Stimulated activated CD4-positive, alpha-beta T cell treated with anti-CD3 and anti-CD28 coated beads, TNF-alpha, amount 100 ng/mL, for 48 hours (primary cell): ENCODE measurements at places on chromosomes 16 and 17.

DNA sequence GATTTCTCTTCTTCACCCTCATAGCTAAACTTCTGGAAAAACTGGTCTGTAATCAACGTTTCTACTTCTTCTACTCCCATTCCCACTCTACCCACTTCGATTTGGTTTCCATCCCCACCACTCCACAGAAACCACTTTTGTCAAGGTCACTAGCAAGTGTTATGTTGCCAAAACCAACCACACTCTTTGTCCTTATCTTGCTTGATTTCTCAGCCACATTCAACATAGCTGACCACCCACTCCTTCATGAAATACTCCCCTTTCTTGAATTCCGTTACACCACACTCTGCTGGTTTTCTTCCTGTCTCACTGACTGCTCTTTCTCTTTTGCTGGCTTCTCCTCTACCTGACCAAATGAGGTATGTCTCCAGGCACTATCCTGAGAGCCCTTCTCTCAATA, 11.9 kb downstream of the IKZF3 start:
- no peak for DNase-seq

- no peak for DNase-seq
Observed at GRCh38 chr17:81112450-81112849, 52.9 kb upstream of the PVALEF start.

DNA sequence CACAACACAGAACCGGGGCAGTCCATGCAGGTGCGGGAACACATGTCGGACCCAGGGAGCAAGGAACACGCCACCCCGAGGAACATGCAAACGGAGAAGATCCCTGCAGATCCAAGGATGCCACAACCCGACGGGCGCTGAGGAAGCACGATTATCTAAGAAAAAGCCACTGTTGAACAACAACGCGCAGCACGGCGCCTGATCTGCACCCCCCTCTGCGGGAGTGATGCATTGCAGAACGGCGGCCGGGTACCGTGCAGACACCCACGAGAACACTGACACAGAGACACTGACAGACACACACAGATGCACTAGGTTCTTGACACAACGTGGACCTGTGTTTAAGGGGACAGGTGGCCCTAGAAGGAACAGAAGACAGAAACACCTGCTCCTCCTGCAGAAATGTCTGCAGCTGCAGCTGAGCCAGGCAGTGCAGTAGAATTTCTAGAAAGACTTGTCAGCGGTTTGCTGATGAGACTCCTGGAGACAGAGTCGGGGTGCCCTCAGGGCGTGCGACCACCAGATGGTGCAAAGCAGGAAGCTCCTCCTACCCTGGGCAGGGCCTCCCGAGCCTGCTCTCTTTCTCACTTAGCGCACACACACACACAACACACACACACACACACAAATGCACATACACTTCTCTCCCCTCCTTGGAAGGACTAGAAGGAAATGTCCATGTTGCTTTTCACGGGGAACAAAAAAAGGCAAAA, 7.5 kb downstream of the NPTX1 start:
- no peak for DNase-seq

DNA sequence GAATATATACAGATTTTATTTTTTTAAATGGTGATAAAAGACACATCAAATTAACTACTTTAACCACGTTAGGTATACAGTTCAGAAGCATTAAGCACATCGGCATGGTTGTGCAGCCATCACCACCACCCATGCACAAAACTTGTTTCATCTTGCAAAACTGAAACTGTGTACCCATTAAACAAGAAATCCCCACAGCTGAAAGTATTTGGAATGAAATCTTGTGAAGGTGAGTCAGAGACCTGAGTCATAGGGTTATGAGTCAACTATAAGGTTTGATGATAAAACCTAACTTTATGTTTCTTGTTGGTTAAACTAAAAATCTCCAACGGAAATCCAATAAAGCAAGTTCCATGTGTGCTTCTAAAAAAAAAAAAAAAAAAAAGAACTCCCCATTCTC, 561.6 kb upstream of the PSMD7 start:
- DNase-seq = no peak

- DNase-seq = no peak
Observed at GRCh38 chr17:81924557-81925532, 2.7 kb downstream of the MAFG start.

DNA sequence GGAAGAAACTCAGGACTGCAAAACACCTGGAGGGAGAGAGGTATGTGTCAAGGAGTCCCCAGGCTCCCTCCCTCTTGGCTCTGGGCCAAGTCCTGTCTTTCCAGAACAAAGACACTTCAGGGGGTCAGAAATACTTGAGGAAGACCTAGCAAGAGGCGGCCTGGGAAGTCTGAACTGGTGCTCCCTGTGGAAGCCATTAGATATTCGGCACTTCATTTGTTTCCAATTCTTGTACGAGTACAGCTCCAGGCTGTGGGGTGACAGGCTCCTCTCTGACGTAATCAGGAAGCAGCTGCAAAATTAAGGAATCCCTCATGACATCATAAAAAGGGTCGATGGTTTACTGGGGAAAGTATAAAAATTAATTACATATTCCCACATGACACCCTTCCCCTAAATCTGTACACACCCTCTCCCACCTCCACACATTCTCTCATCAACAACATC, 108.7 kb downstream of the SMG6 start:
- no peak for DNase-seq

DNA sequence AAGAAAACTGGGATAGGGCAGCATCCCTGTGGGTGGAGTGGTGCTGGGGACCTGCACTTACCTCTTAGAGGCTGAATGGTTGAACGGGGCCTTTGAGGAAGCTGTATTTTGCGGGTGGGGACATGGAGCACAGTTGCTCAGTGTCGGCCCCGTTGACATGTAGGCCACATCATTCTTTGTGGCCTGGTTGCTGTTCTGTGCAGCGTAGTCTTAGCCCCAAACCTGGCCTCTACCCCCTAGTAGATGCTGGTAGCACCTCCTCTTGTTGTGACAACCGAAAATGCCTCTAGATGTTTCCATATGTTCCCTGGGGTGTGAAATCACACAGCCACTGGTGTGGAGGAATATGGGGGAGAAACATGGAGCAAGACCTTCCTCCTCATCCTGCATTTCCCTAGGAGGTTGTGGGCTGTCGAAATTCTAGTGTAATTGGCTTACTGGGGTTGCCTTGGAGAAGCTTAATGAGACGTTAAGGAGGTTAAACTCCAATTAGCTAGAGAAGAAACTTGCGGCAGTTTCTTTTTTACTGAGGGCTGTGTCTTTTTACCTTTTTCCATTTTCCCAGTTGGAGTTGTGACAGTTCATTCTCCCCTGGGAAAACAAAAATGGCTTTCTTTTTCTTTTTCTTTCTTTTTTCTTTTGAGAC, 9.4 kb downstream of the ABCC1 start:
- DNase-seq = no peak

DNA sequence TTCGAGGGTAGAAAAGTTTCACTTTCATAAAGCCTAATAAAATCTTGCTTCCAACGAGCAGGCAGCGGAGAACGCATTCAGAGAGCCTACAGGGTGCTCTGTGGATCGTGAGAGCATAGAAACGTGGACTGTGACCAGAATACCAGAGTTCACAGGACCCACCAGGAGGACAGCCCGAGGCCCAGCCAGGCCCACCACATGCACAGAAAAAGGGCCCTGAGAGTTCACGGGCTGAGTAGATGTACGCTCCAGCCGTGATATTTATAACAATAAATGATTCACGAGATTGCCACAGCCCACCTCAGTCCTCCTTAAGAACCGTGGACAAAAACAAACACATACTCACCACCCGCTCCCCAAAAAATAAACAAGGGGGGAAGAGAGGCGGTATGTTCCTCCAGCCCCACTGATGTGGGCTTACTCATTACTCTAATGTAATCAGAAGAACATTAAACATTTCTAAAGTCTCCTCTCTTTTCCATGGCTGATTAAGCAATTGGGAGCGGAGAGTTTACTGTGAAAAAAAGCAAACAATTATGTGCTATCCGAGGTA, 207.2 kb downstream of the C16orf78 start:
- no peak for DNase-seq

DNA sequence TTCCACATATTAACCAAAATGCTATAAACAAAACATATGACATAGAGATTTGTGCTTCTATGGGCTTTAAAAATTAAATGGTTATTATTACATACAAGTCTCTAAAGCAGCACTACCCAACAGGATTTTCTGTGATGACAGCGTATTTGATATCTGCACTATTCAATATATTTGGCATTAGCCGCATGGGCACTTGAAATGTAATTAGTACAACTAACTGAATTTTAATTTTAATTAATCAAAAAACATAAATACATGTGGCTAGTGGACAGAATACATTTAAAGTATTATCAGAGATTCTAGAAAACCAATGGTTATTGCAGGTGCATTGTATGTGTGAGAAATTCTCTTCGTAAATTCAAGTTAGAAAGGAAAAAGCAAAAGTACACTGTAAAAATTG, 45.9 kb downstream of the BRIP1 start:
- no peak for DNase-seq

DNA sequence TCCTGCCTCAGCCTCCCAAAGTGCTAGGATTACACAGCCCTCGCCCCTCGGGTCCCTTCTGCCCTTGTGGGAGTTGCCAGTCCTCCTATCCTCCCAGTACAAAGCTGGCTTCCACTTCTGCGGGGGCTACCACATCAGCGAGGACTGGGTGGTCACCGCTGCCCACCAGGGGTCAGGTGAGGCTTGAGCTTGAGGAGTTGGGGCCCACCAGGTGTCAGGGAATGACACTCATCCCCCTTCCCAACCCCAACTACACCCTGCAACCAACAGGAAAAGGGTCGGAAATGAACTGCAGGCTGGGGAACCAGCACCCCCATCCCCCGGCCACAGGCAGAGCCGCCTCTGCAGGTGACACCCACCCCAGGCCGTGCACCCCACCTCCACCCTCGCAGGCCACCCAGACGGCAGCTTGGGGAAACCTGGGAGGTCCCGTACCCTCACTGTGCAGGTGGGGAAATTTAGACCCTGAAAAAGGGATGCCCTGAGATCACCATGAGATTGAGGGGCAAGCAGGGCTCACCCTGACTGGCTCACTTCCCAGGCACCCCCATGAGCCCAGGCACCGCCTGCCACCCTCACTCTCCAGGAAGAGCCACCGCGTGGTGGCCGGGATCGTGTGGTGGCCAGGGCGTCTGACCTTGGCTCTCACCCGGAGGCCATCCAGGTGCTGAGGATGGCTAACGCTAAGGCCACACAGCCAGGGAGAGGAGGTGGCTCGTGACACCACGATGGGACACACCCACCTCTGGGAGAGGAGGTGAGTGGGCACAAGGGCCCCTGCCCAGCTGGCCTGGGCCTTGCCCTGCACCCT, 8.0 kb downstream of the CTRB1 start:
- DNase-seq = no peak

- DNase-seq = no peak
Observed at GRCh38 chr16:21184834-21185233, 26.4 kb downstream of the LDAF1 start.

- DNase-seq = no peak
Observed at GRCh38 chr17:32350666-32351418, 885 bp downstream of the ZNF207 start.

GRCh38 chr16:11155284-11155806, 100.7 kb downstream of the SOCS1 start:
- DNase-seq = no peak
